ENCODE measurements at places on chromosomes 13 and 19. TPM values are rescaled to one million over a fixed set of nuclear protein-coding genes. Genes with fewer than 3 reads are reported as not detected.

- no peak for DNase-seq
Observed at GRCh38 chr19:5717215-5717935, 2.6 kb downstream of the LONP1 start.

- peak; percentile 23 for DNase-seq
Observed at GRCh38 chr13:106522898-106523525, 12.4 kb downstream of the EFNB2 start.

DNA sequence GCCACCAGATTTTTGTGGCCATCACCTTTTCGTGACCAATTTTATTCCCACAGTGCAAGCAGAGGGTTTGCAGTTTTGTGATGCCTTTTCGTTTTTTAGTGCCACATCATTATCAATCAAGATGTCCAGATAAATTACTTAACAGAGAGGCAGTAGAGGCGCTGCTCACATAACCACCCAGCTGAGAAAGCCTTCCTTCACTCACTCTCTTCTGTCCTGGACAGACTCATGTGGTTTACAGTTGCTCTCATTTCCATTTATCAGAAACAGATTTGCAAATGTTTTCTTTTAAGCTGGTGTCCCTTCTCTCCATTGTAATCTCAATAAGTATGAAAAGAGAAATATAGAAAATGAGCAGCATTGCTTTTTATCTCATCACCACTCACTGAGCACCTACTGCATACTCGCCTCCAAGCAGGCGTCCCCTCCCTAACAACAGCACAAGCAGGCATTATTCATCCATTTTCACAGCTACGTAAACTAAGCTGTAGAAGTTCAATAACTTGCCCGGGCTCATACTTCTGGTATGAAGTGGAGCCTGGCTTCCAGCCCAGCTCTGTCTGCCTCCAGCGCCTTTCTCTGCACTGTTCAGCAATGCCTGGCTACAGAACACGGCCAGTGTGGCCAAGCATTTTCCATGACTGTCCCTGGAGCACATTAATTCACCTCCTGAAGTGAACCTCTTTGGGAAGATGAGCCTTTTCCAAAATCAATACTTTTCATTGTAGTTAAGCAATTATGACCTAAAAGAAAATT is 34.6 kb upstream of the KATNAL1 start:
- DNase-seq = peak; percentile 89

DNA sequence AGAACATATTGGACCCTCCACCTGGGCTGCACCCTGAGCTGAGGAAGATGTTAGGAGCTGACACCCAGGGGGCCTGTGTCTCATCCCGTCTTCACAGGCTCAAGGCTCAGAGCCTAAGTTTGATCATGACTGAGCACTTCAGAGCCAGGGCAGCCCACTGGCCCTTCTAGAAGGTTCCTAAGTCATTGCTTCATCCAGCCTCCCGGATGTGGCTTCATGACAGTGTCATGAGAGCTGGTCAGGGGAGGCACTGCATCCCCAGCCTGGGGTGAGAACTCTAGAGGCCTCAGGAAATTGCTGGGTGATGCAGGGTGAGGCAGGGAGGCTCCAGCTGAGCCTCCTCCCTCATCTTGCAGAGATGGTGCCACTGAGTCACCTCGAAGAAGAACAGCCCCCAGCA is 24.9 kb upstream of the PIK3R2 start:
- no peak for DNase-seq

- DNase-seq = peak; percentile 53
Observed at GRCh38 chr19:51091895-51092873, 9.5 kb upstream of the KLK14 start.

- no peak for DNase-seq
Observed at GRCh38 chr19:54670576-54671357, 8.0 kb downstream of the LILRB4 start.

DNA sequence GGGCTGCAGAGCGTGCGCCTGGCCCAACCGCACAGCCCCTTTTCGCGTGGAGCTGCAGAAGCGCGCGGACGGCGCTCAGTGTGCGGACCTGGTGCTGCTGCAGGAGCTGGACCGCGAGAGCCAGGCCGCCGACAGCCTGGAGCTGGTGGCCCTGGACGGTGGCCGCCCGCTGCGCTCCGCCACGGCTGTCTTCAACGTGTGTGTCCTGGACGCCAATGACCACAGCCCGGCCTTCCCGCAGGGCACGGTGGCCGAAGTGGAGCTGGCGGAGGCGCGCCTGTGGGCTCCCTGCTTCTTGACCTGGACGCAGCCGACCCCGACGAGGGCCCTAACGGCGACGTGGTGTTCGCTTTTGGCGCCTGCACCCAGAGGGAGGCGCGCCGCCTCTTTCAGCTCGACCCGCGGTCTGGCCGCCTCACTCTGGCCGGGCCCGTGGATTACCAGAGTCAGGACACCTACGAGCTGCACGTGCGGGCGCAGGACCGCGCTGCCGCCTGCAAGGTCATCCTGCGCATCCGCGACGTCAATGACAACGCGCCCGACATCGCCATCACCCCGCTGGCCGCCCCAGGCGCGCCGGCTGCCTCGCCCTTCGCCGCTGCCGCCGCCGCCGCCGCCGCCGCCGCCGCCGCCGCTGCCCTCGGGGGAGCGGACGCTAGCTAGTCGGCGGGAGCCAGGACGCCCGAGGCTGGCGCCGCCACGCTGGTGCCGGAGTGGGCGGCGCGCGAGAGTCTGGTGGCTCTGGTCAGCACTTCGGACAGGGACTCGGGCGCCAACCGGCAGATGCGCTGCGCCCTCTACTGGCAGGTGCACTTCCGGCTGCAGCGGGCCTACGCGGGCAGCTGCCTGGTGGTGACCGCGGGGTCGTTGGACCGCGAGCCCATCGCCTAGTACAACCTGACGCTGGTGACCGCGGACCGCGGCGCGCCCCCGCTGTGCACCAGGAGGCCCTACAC is 172.2 kb downstream of the OLFM4 start:
- no peak for DNase-seq

GRCh38 chr13:25186187-25186586 is 14.1 kb upstream of the AMER2 start:
- DNase-seq = no peak

DNA sequence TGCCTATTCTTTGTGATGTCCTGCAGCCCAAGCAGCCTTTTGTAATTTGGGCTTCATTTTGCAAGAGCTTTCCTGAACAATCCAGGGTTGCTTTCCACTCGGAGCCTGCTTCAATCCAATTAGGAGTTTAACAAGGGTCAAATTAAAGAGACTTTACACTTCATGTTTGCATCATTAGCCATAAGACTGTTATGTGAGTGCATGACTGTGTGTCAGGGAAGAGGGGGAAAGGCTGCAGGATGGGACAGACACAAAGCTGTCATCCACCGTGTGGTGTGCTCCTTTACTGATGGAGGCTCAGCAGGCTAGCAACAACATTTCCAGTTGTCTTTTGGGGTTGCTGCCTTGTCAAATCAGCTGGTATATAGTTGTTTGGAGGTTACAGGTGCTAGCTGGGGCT is 23.7 kb upstream of the MAB21L1 start:
- no peak for DNase-seq

GRCh38 chr19:18251587-18252369 is 22.5 kb downstream of the IQCN start:
- peak; percentile 57 for DNase-seq

- no peak for DNase-seq
Observed at GRCh38 chr19:55550321-55550650, 4.9 kb upstream of the SBK3 start.

- DNase-seq = no peak
Observed at GRCh38 chr19:55537741-55538111, 793 bp upstream of the SBK2 start.

GRCh38 chr19:2812414-2813234 is 7.0 kb upstream of the ZNF554 start:
- DNase-seq = no peak

- DNase-seq = no peak
Observed at GRCh38 chr13:65217471-65217995, 2012.6 kb downstream of the PCDH9 start.

DNA sequence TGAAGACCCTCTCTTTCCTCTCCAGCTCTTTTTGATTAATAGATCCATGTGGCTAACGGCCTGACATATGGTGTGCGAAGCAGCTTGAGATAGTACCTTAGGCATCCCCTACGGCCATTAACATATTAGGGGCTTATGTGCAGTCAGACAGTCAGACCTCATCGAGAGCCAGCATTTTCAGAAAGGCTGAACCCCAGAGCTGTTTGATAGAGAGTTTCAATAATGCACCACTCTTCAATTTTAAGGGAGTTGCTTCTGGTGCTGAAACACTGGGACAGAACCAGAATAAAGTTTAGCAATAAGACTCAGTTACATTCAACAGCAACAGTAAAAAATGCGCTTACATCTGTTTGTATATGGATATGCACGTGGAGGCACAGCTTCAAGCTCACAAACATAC is 10.8 kb downstream of the POU4F1 start:
- no peak for DNase-seq

- DNase-seq = no peak
Observed at GRCh38 chr19:6963937-6964336, 57.3 kb downstream of the MBD3L2B start.

DNA sequence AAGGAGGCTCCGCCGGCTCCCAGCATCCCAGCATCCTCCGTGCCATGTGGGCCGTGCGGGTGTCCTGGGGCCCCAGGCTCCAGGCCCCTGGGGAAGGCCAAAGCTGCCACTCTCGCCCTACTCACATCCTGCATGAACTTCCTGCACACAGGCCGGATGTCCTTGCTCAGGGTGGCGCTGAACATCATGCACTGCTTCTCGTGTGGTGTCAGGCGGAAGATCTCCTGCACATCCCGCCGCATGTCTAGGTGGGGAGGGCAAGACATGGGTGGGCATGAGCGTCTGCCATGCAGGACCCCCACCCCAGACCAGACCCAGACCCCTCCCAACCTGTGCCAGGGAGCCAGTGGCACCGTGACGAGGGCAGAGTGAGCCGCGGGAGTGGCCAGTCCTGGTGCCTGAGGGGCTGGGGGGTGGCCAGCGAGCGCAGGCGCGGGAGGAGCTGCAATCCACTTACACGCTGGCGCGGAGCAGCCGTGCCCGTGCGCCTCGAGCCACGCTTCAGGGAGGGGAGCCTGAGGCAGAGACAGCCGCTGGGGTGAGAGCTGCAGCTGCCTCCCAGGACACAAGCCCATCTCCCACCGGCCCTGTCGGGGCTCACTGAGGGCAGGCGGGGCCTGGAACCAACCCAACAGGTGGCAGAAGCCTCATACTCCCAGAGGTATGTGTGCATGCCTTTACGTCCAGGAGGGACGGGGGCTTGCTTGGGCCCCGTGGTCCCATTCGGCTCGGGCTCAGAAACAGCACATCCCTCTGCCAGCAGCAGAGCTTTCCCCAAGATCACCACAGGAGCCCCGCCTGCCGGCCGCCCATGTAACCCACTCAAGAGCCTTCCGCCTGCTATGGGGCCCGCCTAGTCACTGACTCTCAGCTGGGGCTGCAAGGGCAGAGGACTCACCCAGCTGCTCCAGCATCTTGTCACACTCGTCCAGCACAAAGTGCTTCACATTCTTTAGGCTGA is 8.8 kb downstream of the DDX39A start:
- no peak for DNase-seq

DNA sequence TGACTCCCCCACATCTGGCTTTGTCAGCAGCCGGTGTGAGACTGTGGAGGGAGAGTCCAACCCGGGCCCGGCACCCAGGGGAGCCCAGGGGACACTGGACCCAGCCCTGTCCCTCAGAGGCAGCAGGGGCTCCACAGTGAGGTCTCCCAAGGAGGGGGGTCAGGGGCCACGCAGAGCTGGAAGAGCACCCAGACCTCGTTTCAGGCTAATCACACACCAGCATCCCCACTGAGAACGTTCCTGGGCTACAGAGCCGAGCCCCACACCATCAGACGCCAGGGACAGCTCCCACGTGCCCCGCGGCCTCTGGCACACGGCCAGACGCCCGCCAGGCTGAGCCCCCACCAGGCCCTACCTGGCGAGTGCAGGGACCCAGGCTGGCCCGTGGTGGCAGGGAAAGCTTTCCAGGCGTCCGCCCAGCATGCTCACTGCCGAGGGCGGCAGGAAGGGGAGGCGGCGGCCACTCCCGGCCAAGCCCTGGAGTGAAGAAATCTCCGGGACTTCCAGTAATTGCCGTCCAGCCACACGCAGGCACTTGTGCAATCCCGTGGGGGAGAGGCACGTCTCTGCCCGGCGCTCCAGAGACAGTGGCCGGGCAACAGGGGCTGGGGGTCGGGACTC is 19.2 kb downstream of the SBNO2 start:
- peak; percentile 85 for DNase-seq

DNA sequence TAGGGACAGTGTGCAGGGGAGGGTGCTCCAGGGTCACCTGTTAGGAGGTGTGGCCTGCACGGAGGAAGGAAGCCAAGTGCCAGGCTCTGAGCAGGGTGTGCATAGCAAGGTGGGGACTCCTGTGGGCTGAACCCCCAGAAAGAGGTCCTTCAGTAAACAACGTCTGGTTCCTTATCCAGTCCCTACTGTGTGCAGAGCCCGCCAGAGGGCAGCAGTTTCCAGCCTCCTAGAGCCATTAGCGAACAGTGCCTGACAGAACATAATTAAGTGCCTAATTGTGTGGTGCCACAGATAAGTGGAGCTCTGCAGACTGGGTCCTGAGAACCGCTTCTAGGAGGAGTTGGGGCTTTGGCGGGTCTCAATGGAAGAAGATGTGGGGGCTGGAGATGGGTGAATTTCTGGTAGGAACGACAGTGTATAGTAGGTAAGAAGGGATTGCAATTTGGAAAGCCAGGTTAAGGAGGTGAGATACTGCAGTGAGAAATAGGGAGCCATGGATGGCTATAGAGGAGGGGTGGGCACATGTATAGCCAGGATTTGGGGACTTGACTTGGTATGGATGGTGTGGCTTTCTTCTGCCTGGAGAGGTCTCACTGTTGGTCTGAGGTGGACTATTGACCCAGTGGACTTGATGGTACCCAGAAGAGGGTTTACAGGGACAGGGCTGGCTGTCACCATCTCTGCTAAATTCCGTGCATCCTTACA is 323.1 kb downstream of the ZNF536 start:
- DNase-seq = no peak

- no peak for DNase-seq
Observed at GRCh38 chr13:104976986-104977385, 1558.5 kb downstream of the EFNB2 start.

GRCh38 chr13:43528992-43529391 is 257.8 kb downstream of the ENOX1 start:
- DNase-seq = no peak

DNA sequence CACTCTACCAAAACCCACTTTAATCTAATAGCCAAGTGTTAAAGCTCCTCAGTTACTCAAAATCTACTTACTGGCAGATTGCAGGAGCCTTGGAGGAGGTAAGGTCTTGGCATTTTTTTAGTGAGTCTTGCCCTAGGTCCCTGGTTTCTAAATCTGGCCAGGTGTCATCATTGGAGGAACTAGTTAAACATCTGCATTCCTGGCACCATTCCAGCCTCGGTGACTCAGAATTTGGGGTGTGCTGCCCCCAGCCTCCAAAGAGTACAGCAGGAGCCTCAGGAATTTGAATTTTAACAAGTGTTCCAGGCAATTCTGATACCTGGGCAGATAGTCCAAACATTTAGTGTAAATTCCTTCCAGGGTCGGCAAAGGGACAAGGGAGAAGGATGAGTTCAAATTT is 37.4 kb downstream of the KLF5 start:
- peak; percentile 81 for DNase-seq

FXYD5 gene
- polyA plus RNA-seq = 390 TPM

SLC46A3 gene
- 3.5 TPM for polyA plus RNA-seq

ZNF441 gene
- polyA plus RNA-seq = 0.86 TPM

All from mammary epithelial cell (primary cell).